RPMI7951 (cell line): ENCODE measurements at places on chromosomes 5 and 9.

GRCh38 chr5:170597109-170597751 lies 93.4 kb downstream of the KCNIP1 start:
- DNase-seq = peak; percentile 98

DNA sequence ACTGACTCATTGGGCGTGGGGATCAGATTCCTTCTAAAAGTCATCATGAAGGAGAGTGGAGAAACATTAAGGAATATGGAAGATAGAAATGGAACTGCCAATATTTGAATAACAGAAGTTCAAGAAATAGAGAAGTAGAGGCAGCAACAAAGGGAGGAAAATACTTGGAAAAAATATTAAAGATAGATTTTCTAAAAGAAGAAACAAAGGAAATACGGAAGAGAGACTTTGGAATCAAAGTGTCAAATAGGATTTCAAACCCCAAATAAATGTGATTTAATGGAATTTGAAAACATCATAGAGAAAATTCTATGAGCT lies 605.1 kb upstream of the KLF4 start:
- DNase-seq = peak; percentile 34

GRCh38 chr9:110072597-110073355 lies 135.2 kb downstream of the C9orf152 start:
- DNase-seq = no peak

- no peak for DNase-seq
Observed at GRCh38 chr5:67383451-67383850, 186.9 kb upstream of the CD180 start.

GRCh38 chr9:33277484-33277883 lies 12.6 kb downstream of the CHMP5 start:
- no peak for DNase-seq

GRCh38 chr5:164013077-164013670 lies 507.8 kb downstream of the MAT2B start:
- DNase-seq = peak; percentile 51

GRCh38 chr5:174454464-174454863 lies 269.9 kb upstream of the MSX2 start:
- DNase-seq = peak; percentile 66

DNA sequence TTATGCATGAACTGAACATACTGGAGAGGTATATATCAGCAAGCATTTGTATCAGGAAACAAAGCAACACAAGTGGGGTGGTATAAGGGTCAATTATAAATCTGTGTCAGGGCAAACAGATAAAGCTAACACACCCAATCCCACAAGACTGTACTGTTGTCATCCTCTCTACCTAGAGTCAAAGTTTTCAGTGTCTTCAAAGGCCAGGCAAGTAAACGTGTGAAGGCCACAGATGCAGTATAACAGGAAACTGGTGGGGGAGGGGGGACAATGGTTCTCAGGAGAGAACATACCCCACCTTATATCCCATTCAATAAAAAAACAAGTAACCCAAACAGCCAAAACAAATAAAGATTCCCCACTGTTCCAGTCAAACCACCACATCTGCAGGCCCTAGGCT lies 22.1 kb downstream of the ELP1 start:
- DNase-seq = no peak

DNA sequence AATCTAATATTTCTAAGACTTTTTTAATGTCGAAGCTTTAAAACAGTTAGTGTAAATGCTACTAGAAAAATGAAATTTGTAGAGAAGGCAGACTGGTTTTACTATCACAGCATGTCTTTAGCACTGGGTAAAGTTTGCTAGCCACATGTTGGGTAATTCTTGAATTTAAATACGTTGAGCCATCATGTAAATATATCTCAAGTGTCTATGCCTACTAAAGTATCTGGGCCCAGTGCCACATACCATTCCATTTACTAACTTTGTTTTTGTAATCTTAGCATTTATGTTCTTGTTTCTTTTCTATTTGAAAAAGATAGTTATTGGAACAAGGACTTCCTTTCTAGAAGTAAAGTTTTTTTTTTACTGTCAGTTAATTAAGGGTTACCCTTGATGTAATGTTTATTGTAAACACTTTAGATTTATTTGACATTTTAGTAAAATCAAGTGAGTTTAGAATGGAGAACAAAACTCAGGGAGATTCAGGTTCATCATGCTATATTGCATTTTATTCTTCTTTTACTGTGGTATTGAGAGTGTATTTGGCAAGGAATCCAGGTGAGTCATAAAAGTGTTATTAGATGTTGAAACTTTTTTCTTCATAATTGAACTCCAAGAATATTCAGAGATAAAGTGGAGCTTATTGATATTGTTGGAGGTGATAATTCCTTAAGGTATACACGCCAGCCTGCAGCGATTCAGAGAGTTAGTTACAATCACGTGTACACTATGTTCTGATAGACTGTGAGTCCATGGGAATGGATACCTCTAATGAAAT lies 182.4 kb downstream of the CCDC171 start:
- DNase-seq = peak; percentile 69

GRCh38 chr5:131649161-131649560 lies 14.1 kb upstream of the RAPGEF6 start:
- DNase-seq = no peak

GRCh38 chr5:111135946-111136345 lies 43.8 kb downstream of the WDR36 start:
- DNase-seq = peak; percentile 90

GRCh38 chr5:176647843-176648473 lies 674 bp downstream of the TSPAN17 start:
- no peak for DNase-seq

DNA sequence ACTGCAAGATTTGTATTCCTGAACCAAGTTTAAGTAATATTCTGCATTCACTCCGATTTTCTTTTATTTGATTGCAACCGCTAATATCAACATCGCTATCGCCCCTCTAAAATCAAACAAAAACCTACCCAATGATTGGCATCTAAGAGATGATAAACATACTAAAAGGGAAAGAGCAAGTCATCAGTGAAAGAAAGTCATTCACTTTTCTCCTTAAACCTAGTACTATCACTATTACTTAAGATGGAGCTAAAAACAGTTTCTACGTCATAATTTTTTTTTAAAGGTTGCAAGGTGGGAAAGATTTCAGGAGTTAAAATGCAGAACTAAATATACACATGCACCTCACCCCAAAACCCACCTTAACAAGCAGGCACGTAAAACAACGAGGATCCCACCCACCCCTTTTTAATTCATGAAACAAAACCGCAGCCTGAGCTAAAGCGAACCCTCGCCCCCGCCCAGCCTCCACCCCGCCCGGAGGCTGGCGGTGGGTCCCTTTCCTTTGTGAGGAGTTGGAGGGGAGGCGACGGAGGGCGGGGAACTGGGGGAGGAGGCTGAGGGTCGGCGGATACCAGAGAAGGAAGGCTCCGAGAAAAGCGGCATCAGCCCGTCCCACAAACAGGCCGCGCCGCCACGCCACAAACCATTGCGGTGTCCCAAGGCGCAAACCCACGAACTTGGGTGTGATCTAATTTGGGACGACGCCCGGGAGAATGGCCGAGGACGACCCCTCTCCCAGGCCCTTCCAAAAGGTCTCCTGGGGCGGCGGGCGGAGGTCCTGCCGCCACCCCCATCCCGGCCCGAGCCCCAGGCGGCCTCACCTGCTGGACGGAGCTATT lies 861 bp downstream of the UBQLN1 start:
- DNase-seq = peak; percentile 22

- no peak for DNase-seq
Observed at GRCh38 chr5:36217567-36217966, 24.2 kb downstream of the NADK2 start.

DNA sequence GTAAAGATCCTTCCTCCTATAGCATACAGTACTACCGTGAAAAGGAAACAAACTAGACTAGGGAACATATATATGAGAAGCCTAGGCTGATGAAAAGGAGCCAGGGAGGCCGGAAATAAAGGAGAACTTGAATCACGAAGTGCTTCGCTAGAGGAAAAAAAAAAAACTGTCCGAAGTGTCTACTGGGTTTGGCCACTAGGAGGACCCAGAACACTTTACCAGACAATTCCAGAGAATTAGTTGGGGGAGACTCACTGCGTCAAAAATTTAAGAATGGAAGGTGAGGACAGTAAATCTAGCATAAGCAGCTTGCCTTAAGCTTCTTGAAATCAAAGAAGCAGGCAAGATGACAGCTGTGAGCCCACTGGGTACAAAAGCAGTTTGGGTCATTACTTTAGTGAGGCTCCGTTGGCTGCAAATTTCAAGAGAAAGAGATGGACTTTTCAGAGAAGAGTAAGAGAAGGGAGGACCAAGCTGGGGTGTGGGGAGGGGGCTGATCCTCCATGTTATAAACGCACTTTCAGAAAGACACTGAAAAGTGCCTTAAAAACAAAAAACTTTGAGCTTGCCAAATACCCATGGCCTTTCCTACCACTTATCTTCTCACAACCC lies 47.4 kb downstream of the P4HA2 start:
- peak; percentile 73 for DNase-seq

GRCh38 chr5:103259705-103260355 lies 1.3 kb downstream of the MACIR start:
- peak; percentile 36 for DNase-seq

- DNase-seq = no peak
Observed at GRCh38 chr9:91239367-91240111, 122.2 kb downstream of the AUH start.

DNA sequence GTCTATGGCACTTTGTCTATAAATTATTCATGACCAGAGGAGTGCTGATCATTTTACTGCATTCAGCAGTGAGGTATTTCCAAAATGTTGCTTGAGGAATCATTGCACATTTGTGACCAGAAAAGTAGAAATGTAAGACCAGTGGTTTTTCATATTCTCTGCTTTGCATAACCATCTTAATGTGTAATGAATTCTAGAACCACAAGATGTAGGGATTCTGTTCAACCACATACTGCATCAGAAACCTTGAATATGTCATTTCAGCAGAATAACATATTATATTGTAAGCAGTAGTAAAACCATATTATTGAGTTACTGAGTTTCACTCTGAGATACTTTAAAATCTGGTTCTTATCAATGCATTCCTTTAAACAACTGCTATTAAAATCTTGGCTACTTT lies 1243.4 kb downstream of the MAT2B start:
- no peak for DNase-seq

GRCh38 chr9:72333197-72333596 lies 31.8 kb downstream of the ZFAND5 start:
- DNase-seq = no peak

DNA sequence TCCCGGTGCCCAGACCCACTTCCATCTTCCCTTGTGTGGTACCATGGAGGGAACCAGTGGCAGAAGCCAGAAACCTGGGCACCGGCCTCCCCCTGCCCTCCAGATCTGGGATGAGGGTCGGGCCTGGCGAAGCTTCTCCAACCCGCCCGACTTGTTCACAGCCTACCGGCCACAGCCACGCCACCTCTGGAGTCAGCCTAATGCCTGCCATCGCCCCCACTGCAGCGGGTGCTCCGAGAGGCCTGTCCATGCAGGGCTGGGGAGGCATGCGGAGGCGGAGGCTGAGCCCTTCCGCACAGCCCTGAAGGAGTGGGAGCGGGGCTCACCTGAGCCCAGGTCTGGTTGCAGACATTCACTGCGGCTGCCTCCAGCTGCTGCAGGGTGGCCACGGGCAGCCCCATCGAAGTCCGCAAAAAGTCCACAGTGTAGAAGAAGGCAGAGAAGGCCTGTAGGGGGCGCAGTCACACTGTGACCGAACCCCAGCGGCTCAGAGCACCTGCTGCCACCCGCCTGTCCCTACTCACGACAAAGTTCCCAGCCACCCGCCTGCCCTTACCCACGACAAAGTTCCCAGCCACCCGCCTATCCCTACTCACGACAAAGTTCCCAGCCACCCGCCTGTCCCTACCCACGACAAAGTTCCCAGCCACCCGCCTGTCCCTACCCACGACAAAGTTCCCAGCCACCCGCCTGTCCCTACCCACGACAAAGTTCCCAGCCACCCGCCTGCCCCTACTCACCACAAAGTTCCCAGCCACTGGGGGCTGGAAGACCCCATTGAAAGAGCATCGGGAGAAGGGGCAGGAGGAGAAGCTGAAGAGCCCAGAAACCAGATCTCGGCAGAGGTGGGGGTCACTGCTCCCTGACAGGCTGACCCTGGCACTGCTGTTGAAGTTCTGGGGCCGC lies 3.8 kb upstream of the NPDC1 start:
- DNase-seq = peak; percentile 33

GRCh38 chr5:150665044-150665443 lies 4.0 kb downstream of the MYOZ3 start:
- peak; percentile 58 for DNase-seq

- peak; percentile 67 for DNase-seq
Observed at GRCh38 chr5:37838152-37838932, 1.5 kb downstream of the GDNF start.

- no peak for DNase-seq
Observed at GRCh38 chr5:172878933-172879752, 45.1 kb downstream of the ERGIC1 start.

DNA sequence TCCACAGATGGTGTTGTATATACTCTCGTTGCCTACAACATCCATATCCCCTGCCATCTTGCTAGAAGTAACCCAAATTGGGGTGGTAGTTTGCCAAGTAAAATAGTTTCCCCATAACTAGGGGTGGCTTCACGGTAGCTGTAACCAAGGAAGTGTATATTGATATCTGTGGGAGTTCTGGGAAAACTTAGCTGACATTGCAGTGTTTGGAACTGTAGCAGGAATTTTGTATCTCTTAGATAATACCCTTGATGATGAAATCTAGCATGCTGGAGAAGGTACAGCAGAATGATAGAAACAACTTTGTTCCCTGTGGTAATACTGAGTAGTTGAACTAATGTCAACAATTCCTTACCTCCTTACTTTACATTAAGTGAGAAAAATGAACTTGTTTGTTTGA lies 29.8 kb downstream of the FBXL7 start:
- no peak for DNase-seq

DNA sequence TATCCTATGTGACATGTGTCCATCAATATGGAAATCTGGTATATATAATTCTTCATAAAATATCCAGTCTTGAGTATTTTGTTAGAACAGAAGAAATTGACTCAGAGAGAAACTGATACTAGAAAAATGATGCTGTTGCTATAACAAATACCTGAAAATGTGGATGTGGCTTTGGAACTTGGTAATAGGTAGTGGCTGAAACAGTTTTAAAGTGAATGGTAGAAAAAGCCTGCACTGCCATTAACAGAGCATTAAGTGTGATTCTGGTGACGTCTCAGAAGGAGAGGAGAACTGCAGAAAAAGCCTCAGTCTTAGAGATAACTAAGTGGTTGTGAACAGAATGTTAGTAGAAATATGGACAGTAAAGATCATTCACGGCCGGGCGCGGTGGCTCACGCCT lies 634.9 kb upstream of the ZNF608 start:
- no peak for DNase-seq

GRCh38 chr5:74294231-74294705 lies 346.3 kb downstream of the ENC1 start:
- peak; percentile 70 for DNase-seq
